Prostate gland (tissue), 2 donors: ENCODE measurements at places on chromosomes 2 and 18. TPM values are rescaled to one million over a fixed set of nuclear protein-coding genes. Genes with fewer than 3 reads are reported as not detected.

Gene TLX2
- not detected for total RNA-seq

Gene CCBE1
- total RNA-seq, result 1.8 TPM

Gene LDLRAD4
- total RNA-seq, result 59.9 TPM

Gene DLX1
- 1.3 TPM for total RNA-seq

Gene LRRTM1
- total RNA-seq, result 1.8 TPM

Gene RAB27B
- 10.7 TPM for total RNA-seq

Gene SEMA4C
- 35.8 TPM for total RNA-seq

Gene CBLN2
- 6.3 TPM for total RNA-seq

Gene UCN
- 11.2 TPM for total RNA-seq

Gene LRP1B
- total RNA-seq, result 1.2 TPM

Gene PJVK
- 4.7 TPM for total RNA-seq

Gene PROC
- not detected for total RNA-seq

Gene FMNL2
- 9.8 TPM for total RNA-seq

Gene TBR1
- 0.45 TPM for total RNA-seq

Gene LOXL3
- 10.7 TPM for total RNA-seq

Gene LYPD6
- 2.3 TPM for total RNA-seq

Gene CRYGC
- total RNA-seq, result not detected

Gene ACADL
- 54.0 TPM for total RNA-seq

Gene TFPI
- total RNA-seq, result 7.0 TPM

Gene HRH4
- total RNA-seq, result not detected

Gene DYNAP
- total RNA-seq, result not detected

Gene UGT1A10
- not detected for total RNA-seq

Gene SFT2D3
- total RNA-seq, result 22.2 TPM

Gene ZNF519
- total RNA-seq, result 2.6 TPM

Gene IL1RL1
- total RNA-seq, result 1.3 TPM

Gene SPP2
- total RNA-seq, result not detected

Gene ID2
- total RNA-seq, result 172 TPM

Gene FBXO48
- total RNA-seq, result 0.85 TPM

Gene GCG
- total RNA-seq, result 1.6 TPM

Gene CAVIN2
- total RNA-seq, result 24.8 TPM

Gene RESP18
- total RNA-seq, result not detected

Gene IGFBP5
- 319 TPM for total RNA-seq

Gene FSIP2
- 0.91 TPM for total RNA-seq

Gene BUB1
- total RNA-seq, result 1.3 TPM

Gene CACNB4
- total RNA-seq, result 15.4 TPM

Gene CCDC178
- total RNA-seq, result 3.2 TPM

Gene TSPYL6
- 16.8 TPM for total RNA-seq

Gene KLHL41
- total RNA-seq, result 2.3 TPM

Gene PDE1A
- total RNA-seq, result 6.0 TPM

Gene TDRD15
- 1.9 TPM for total RNA-seq

Gene RNF149
- 57.2 TPM for total RNA-seq

Gene KIF1A
- 55.8 TPM for total RNA-seq
